ENCODE measurements at places on chromosomes 3 and 15. TPM values are rescaled to one million over a fixed set of nuclear protein-coding genes. Genes with fewer than 3 reads are reported as not detected.

C3orf20 gene
- polyA plus RNA-seq = 0.02 TPM

PRR20G gene
- not detected for polyA plus RNA-seq

LRRC3B gene
- polyA plus RNA-seq = not detected

SCG5 gene
- polyA plus RNA-seq = 29.2 TPM

Measured in keratinocyte (primary cell).